ENCODE measurements at places on chromosomes 1 and 21.

DNA sequence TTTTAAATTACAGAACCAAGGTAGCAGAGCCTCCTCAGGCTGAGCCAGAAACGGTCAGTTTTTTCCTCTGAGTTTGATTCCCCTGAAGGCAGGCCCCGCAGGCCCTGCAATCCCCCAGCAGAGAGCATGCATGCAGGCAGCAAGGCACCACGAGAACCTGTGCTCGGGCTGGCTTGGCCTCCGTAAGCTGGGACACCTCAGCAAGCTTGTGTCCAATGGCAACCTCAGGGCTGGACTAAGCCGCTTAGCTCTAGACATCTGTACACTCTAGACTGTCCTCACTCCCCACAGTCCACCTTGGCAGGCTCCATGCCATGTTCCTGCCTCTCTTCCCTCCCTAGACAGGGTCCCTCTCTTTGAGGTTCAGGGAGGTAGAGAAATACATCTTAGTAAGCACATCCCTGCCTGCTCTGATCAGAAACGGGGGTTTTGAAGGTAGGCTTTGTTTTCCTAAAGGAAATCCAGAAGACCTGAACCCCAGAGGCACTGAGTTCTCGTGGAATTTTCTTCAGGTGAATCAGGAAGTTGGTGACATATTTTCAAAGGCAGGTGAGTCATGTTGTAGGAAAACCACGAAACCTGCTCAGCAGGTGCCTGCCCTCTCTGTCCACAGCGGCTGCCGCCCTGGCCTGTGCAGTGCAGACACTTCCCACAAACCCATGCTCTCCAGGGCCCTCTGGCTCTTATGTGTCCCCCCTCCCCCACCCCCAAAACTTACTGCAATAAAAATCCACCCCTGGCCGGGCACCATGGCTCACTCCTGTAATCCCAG, 7.0 kb downstream of the TMEM63A start:
- DNase-seq, result peak; percentile 47

GRCh38 chr1:167627615-167627864, 2.5 kb upstream of the RCSD1 start:
- no peak for DNase-seq

GRCh38 chr1:234957330-234958065, 171.1 kb downstream of the TOMM20 start:
- DNase-seq, result peak; percentile 98

DNA sequence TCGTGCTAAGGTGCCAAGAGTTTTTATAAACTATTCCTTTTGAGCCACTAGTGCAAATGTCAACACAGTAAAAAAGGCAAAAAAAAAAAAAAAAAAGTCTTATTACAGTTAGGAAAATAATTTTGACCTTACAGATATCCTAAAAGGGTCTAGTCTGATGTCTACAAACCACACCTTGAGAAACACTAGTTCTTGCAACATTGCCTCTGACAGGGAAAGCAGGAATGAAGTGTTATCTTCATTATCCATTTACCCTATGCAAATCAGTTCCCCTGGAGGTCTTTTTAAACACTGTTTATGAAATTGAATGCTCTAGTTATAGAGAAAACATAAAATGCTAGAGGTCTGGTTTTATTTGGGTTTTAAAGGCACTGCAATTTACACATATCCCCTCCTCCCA, 115.2 kb upstream of the DMRTA2 start:
- DNase-seq, result no peak

GRCh38 chr1:83083589-83084224, 915.2 kb downstream of the TTLL7 start:
- DNase-seq, result no peak

DNA sequence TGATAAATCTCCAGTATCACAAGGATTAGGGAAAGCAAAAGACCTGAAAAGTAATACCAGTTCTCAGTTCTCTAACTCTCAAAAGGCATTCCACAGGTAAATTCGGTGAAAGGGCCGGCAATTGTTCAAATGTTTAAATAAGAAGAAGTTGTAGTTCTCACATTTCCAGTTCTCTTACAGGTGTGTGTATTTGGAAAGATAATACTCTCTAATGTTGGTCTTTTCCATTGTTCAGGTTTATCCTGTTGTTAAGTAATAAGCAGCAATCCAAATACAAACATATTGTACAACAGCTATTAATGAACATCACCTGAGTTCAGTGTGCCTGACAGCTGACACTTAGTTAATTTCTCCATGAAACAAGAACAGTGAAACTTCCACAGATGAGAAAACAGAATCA, 13.2 kb upstream of the PRKAB2 start:
- no peak for DNase-seq

GRCh38 chr1:10046356-10047085, 13.8 kb downstream of the UBE4B start:
- DNase-seq, result no peak

- DNase-seq, result no peak
These were observed 523.3 kb upstream of the RGS18 start for GRCh38 chr1:191634801-191635508.

GRCh38 chr1:44407430-44408211, 2.6 kb downstream of the RNF220 start:
- DNase-seq, result no peak

- no peak for DNase-seq
These were observed 1313.3 kb downstream of the KCNT2 start for GRCh38 chr1:195294911-195295310.

DNA sequence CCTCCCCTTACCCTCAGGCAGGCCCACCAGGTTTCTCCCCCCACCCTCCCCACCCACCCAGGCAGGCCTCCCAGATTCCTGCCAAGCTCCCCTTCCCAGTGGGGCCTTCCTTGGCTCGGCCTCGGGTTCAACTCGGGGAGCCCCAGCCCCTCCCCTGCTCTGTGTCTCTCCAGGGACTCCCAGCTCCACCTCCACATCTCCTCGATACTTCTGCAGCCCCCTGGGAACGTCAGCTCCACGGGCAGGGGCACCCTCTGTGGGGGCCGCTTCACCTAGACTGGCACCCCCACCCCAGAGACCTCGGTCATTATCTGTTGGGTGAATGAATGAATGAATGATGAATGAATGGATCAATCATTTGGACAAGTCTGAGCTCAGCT, 775 bp downstream of the MMEL1 start:
- DNase-seq, result no peak

- DNase-seq, result no peak
These were observed 439.1 kb upstream of the VAMP3 start for GRCh38 chr1:7331926-7332535.

DNA sequence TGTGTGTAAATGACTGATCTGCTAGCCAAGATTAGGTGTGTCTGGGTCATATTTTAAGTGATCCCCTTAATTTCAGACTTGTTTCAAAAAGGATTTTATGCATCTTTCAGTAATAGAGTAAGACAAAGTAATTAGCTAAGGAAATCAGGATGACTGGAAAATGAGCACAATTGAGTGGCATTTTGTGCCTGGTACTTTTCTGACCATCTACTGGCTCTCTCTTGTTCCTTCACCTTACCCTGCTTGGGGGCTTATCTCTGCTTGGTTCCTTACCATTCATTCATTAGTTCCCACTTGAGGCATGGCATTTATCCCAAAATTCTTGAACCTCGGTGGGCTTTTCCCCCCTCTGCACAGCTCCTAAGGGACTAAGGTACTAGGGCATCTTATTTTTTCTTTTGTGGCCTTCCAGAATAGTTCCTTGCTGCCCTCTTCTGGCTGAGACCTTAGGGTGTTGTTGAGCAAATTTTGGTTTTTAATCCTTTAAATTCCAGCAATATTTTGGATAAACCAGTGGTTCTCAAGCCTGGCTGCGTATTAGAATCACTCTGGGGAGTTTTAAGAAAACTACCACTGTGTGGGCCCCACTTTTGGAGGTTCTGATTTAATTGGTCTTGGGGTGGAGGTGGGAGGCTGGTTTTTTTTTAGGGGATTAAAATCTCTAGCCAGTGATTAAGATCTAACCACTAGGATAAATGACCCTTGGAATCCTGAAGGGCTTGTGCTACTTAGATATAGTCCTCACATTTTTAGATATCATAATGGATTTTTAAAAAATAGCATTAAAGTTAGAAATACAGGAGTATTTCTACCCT, 50.8 kb downstream of the HS2ST1 start:
- DNase-seq, result peak; percentile 37

DNA sequence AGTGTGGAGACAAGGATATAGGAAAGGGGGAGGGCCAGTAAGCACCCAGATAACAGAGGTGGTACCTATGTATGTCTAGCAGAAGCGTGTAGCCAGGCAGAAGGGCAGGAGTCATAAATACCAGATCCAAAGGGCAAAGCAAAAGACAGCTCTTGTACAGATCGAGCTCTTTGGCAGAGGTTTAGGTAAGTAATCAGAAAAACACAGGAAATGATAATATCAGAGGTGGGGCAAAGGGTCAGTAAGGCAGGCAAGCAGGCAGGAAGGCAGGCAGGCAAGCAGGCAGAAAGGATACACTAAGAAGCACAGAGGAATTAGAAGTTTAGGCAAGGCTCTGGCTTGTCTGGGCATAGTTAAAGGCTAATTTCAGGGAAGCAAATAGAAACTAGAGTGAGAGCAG, 22.7 kb upstream of the SLFNL1 start:
- no peak for DNase-seq

DNA sequence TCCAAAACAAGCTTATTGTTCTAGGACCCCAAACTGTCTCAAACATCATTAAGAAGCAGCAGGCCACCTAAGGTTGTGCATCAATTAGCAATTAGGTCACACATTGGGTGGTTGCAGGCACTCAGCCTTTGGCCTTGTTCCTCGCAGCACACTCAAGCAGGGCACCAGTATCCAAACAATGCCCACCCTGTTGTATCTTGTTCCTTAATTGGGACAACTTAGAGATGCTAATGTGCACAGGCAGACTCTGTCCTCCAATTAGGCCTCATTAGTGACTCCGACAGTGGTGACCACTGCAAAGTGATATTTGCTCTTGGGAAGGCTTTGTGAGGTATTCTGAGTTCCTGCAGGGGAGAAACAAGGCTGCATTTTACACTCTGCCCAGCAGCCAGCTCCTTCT, 515.1 kb upstream of the PTBP2 start:
- DNase-seq, result no peak

DNA sequence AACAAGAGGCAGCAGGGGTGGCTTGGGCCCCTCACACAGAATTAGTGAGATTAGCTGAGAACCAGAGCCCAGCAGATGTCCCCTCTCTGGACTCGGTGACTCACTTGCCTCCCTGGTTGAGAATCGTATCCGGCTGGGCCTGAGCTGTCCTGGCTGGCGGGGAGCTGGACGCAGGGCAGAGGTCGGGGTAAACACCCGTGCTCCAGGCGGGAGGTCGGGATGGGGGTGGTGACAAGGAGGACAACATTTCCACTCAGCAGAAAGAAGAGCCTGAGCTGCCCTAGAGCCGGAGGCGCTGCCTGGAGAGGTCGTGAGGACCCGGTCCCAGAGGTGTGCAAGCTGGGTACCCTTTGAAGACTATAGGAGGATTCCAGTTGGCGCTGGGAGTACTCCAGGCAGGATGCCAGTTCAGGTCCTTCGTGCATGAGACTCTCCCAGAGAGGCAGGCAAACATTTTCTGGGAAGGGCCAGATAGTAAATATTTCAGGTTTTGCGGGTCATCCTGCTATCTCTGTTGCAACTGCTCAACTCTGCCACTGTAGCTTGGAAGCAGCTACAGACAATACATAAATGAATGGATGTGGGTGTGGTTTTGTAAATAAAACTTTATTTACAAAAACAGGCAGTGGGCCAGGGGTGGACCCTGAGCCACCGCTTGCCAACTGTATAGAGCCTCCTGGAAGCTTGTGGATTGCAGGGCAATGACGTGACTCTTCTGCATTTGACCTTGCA, 116.8 kb upstream of the WNT4 start:
- DNase-seq, result peak; percentile 83

GRCh38 chr1:47751996-47752451, 245.2 kb downstream of the TRABD2B start:
- no peak for DNase-seq

GRCh38 chr1:236480758-236481436, 42.9 kb upstream of the LGALS8 start:
- no peak for DNase-seq

- no peak for DNase-seq
These were observed 394.4 kb upstream of the VAMP3 start for GRCh38 chr1:7376676-7377075.

- no peak for DNase-seq
These were observed 13.2 kb downstream of the MYBPH start for GRCh38 chr1:203162403-203162802.

- DNase-seq, result no peak
These were observed 128.0 kb downstream of the NTPCR start for GRCh38 chr1:233078396-233078795.

GRCh38 chr1:153734396-153735089, 6.7 kb downstream of the INTS3 start:
- DNase-seq, result no peak

DNA sequence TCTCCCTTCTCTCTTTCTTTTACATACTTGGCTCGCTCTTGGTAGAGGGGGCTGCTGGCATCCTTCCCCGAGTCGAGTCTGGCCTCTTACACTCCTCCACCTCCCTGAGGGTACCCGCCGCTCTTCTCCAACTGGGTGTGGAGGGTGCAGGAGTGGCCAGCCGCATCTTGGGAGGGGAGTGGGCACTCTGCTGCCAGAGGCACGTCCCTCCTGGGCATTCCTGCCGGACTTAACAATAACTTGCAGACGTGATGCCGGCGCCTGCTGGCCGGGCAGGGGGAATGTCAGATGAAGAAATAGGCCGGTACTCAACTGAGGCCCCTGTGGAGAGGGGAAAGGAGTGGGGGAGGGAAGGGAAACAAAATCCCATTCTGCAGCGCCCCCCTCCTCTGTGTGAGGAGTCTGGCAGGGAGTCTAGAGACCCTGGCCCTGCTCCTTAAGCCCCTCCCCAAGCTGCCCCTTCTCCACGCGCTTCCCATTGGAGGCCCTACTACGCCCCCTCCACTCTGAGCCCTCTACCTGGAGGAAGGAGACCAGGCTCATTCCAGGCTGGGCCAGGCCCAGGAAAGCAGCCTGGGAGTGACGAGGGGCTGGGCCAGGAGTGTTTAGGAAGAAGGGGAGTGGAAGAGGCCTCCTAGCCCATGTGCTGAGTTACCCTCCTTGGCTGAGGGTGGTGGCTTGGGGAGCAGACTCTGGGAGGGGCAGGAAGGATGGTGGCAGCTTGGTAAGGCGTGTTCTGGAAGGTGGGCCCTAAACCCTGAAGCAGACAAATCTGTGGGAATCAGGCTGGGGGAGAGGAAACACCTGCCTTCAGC, 1.8 kb downstream of the ATP2B4 start:
- peak; percentile 71 for DNase-seq

GRCh38 chr1:94746635-94747525, 73.3 kb upstream of the SLC44A3 start:
- no peak for DNase-seq

DNA sequence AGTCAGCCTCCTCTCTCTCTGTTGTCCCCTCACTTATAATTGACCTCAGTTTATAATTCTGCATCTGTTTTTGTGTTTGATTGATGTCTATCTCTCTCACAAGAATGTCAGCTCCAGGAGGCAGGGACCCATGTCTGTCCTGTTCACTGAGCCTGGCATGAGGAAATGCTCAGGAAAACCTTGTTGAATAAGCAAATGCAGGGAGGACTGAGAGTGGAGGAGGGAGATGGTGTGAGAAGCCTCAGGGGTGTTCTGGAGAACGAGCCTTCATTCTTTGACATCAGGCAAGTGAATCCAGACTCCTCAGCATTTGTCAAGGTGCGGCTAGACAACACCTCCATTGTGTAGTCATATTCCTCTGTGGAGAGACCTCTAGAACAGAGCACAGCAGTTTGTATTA, 45.5 kb downstream of the MAN1C1 start:
- DNase-seq, result no peak
